ENCODE measurements at places on chromosomes 4 and X. TPM values are rescaled to one million over a fixed set of nuclear protein-coding genes. Genes with fewer than 3 reads are reported as not detected.

The SPANXN3 gene
- not detected for total RNA-seq

The NKAP gene
- total RNA-seq: 6.0 TPM

The GPRASP3 gene
- total RNA-seq: 5.3 TPM

The DNAJB14 gene
- 49.1 TPM for total RNA-seq

The ARHGAP24 gene
- total RNA-seq: 67.6 TPM

The FGA gene
- not detected for total RNA-seq

The CXCL6 gene
- total RNA-seq: 19.0 TPM

The RPS6KA6 gene
- 4.2 TPM for total RNA-seq

The SULT1B1 gene
- total RNA-seq: 1.3 TPM

The NXF2 gene
- not detected for total RNA-seq

The MAGEA12 gene
- total RNA-seq: not detected

The LUZP4 gene
- not detected for total RNA-seq

The GNPDA2 gene
- total RNA-seq: 41.4 TPM

The GAGE12E gene
- not detected for total RNA-seq

The HEPH gene
- total RNA-seq: 29.5 TPM

The DMRTC1 gene
- total RNA-seq: not detected

The ATP8A1 gene
- 7.5 TPM for total RNA-seq

The CYLC1 gene
- not detected for total RNA-seq

The RFC1 gene
- 78.5 TPM for total RNA-seq

The PITX2 gene
- total RNA-seq: 0.18 TPM

The TMPRSS11B gene
- not detected for total RNA-seq

The SYTL5 gene
- 0.08 TPM for total RNA-seq

The PWWP3B gene
- 8.1 TPM for total RNA-seq

The TIGD2 gene
- total RNA-seq: 7.0 TPM

The PDZD4 gene
- total RNA-seq: 0.09 TPM

The SLC10A6 gene
- 0.18 TPM for total RNA-seq

The RBMXL3 gene
- not detected for total RNA-seq

The TMEM144 gene
- 8.3 TPM for total RNA-seq

The AGA gene
- 39.0 TPM for total RNA-seq

The HPGDS gene
- total RNA-seq: not detected

The TMEM255A gene
- total RNA-seq: not detected

The FGFR3 gene
- 0.45 TPM for total RNA-seq

All from fibroblast of the aortic adventitia (primary cell).